ENCODE measurements at places on chromosomes 1 and 21.

DNA sequence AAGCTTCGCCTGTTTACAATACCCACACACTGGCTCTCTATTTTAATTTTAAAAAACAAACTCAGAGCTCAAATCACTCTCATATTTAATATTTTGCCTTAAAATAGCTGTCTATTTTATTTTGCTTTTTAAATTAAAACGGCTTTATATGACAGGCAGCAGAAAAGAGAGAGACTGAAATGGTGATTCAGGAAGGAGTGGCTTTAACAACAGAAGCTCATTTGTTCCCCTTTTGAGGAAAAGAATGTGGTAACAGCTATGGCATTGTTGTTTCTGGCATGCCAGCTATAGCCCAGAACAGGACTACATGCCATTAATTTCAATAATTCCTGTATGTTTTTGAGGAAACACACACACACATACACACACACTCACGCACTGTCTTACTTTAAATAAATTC is 234.2 kb upstream of the PTBP2 start:
- DNase-seq, result no peak

DNA sequence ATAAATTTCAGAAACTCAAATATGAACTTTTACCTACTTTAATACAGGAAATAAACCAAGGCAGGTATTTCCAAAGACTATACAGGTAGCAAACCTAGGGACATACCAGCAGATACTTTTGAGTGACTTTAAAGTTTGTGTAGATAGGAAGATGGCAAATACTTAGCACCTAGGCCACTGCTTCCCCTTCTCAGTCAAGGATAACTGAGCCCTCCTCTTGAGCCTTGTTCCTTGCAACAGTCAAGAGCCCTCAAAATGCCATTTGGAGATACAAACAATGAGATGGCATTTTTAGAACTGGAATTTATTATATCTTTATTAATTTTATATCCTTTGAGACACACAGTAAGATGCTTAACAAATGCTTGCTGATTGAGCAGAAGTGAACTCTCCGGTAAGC is 65.9 kb downstream of the LPGAT1 start:
- no peak for DNase-seq

- no peak for DNase-seq
These were observed 81.0 kb upstream of the KCNK2 start for GRCh38 chr1:215001419-215002021.

DNA sequence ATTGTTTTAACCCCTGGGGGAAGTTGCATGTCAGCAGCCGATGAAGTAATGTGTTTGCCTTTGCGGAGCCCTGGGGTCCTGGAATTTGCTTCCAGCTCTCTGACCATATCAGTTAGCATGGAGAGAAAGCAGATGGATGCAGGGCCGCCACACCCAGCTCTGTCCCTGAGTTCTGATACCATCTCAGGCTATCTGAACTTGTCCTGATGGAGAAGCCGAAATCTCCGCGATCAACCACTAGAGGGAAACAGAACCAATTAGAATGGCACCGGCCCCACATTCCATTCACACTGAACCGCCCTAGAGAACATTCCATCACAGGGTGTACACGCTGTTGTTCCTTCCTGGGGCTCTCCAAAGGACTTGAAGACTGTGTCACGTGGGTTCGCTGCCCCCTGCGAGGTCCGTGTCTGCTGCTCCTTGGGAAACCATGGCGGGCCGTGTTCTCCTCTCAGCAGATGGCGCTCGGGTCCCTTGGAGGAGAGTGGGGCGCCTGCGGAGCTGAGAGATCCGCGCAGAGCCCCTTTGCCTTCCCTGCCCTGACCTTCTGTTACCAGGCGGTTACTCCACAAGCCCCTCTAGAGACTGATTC is 75.4 kb downstream of the ABCA4 start:
- DNase-seq, result peak; percentile 11

GRCh38 chr1:152884085-152884484 is 6.0 kb downstream of the SMCP start:
- DNase-seq, result no peak

GRCh38 chr1:244801246-244801645 is 34.2 kb upstream of the COX20 start:
- DNase-seq, result peak; percentile 37

GRCh38 chr1:152111515-152111968 is 3.7 kb downstream of the TCHH start:
- no peak for DNase-seq

DNA sequence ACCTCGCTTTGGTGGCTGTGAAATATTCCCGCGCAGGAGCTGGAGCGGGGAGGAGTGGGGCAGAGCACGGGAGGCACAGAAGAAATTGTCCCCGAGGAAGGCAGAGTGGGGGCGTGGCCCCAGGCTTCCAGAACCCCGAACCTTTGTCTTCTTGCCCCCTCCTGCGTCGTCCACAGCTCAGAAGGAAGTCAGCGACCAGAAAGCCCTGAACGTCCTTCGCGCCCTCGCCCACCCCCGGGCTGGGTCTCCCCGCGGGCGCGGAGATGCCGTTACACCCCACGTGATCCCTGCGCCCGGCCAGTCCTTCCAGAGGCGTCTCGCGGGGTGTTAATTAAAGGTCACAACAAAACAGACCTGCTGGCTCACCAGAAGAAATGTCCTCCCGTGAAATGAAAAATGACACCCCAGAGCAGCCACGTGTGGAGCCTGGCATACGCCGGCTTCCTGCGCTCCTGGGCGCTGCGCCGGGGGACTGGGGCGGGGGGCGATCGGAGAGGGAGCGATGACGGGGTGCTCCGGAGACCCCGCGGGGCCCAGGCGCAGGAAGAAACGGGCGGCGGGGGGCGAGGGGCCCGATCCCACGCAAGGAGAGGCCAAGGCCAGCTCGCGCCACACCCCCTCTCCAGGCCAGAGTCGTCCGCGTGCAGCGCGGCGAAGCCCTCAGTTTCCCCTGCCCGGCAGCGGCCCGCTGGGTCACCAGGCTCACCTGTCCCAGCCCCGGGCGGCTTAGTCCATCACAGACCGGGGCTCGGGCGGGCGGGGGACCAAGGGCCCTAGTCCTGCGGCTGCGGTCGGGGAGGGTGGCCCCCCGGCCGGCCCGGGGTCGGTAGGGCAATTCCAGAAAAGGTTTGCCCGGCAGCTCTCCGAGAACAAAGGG is 995 bp upstream of the KIF26B start:
- DNase-seq, result peak; percentile 3

- no peak for DNase-seq
These were observed 48.8 kb downstream of the LAMC2 start for GRCh38 chr1:183234660-183235476.

DNA sequence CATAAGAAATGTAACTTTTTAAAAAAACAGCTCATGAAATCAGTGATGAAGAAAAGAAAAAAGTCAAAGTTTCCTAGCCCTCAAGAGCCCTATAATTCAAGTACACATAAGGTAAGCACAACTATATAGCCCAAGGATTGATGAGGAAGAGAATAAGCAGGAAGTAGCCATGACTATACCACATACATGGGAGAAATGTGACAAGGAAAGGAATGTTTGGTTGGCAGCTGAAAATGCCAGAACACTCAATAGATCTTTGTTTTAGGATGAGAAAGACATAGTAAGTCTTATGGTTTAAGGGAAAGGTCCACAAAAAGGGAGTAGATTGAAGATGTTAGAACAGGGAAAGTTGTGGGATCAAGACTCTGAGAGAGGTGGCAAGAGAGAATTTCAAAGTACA is 5.7 kb downstream of the DOCK7 start:
- DNase-seq, result no peak

DNA sequence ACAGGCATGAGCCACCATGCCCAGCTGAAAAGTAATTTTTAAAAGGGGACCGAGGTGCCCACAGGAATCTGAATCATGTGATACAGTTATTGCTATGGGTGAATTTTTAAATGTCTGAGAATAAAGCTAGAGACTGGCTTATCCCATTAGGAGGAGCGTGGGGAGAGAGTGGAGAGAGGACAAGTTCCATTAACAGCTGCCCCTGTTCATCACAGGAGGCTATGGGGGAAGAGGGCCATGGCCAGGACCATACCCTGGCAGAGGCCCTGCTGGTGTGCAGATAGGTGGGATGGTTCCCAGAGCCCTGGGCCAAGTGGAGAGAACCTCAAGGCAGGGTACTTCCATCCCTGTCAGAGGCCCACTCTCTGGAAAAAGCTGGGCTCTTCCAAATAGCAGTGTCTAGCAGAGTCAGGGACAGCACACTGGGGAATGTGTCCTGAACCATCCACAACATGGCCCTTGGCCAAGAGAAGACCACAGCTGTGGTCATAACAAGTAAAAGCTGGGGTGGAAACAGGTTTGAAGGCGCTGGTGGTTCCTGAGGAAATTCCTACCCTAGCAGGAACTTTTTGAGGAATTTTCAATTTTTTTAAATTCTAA is 13.7 kb upstream of the ZNF691 start:
- no peak for DNase-seq

- no peak for DNase-seq
These were observed 5.0 kb downstream of the TRIT1 start for GRCh38 chr1:39877980-39878956.

GRCh38 chr1:232477728-232478127 is 152.2 kb downstream of the SIPA1L2 start:
- DNase-seq, result no peak

DNA sequence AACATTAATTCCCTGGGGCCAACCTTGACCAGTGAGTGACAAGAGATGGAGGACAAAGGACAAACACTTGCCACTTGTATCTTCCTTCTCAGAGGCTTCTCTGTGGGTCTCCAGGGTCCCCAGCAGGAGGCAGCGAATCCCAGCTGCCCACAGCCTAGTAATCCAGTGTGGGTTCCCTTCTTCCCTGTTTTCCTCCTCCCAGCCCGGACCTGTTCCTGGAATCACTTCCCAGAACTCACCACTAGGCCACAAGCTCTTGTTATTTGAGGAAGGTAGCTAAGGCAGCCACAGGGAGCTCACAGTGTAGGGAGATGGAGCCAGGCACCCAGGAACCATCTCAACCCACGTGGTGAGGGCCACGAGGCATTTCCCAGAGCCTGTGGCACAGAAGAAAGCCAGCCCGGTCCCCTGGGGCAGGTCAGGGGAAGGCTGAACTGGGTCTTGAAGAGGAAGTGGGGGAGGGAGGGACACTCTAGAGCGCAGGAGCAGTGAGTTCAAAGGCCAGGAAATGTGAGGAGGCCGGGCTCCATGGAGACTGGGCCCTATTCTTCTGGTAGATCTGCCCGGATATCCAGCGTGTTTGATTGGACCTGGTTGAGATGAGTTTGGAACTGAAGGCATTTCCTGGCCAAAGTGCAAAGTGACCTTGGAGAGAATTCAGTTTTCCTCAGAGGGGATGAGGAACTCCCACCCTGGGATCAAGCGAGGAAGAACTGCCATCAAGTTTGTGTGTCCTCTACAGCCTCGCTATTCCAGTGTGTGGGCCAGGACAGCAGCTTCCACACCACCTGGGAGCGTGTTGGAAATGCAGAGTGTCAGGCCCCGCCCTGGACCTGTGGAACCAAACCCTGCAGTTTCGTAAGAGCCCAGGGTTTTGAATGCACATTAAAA is 20.3 kb upstream of the C2CD2 start:
- DNase-seq, result no peak

DNA sequence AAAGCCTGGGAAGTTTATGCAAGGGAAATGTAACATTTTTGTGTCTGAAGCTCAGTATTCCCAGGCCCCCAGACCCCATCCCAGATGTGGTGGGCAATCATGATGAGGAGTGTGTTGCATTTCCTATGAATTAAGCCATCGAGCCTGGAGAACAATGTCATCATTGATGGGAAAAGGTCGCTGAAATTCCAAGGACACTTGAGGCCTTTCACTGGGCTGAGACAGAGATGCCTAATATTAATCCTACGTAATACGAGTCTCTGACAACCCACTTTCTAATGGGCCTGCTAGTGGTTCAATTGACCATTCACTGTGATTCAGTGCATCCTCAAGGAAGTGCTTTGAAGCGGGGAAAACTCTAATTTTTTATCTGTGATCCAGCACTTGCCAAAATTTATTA is 291.6 kb downstream of the PLPP3 start:
- DNase-seq, result no peak

DNA sequence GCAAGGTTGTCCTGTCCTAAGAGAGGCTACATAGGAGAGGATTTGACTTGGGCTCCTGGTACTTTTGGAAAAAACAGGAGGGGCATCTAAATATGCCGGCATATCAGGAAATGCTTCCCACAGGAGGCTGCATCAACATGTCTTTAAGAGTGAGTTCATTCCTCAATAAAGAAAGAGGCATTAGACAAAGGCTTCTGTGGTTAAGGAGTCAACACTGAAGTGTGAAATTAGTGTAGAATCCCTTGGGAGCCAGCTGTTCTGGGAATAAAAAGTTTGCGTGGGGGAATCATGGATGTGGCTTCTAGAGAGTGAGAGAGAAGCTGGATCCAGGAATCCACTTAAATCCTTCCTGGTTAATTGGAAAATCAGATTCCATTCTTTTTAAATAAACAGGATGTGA is 69.5 kb downstream of the DNM3 start:
- no peak for DNase-seq

DNA sequence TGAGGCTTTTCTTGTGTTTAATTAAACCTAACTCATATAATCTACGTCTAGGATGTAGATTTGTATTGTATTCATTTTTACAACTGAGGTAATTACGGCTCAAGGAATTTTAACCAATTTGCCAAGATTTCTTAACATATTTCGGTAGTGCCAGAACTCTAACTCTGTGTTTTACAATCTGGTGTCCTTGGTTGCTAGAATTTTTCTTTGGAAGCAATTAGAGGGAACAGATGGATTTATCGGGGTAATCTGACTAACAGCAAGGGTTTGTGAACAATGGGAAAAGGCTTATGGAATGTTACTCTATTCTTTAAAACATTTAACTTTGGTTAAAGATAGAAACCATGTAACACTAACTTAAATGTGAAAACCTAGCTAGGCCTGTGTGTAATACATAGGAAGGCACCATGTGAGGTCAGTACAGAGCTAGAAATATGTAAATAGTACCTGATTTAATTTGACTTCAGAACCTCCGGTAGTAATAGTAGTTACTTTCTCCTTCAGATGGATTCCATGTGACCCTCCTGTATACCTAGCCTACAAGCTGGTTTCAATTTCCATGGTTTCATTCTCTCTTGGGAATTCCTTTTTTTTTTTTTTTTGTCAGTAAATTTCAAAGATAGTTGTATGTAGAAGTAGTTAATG is 1.2 kb downstream of the MTF2 start:
- DNase-seq, result no peak

GRCh38 chr1:193256019-193256418 is 69.6 kb upstream of the B3GALT2 start:
- no peak for DNase-seq

DNA sequence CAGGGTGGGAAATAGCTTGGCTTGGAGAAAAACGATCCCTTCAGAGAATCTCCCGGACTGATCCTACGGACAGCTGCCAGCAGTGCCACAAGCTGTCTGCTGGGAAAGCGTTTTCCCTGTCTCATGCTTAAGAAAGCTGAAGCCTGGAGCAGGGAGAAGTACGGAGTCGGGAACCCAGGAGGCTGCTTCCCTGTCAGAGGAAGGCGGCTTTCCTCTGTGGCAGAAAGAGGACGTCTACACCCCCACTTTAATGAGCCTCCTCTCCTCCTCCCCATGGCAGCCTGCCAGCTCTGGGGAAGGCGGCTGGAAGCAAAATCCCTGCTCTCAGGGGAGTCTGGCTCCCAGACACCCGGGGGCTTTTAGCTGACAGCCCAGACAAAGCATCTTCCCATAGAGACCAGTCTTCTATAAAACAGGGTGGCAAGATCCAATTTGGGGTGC is 7.3 kb downstream of the KIF21B start:
- no peak for DNase-seq
